Fibroblast of lung (primary cell): ENCODE measurements at places on chromosomes 2 and 18.

GRCh38 chr2:215556979-215557378, 121.1 kb upstream of the FN1 start:
- DNase-seq: peak; percentile 58

DNA sequence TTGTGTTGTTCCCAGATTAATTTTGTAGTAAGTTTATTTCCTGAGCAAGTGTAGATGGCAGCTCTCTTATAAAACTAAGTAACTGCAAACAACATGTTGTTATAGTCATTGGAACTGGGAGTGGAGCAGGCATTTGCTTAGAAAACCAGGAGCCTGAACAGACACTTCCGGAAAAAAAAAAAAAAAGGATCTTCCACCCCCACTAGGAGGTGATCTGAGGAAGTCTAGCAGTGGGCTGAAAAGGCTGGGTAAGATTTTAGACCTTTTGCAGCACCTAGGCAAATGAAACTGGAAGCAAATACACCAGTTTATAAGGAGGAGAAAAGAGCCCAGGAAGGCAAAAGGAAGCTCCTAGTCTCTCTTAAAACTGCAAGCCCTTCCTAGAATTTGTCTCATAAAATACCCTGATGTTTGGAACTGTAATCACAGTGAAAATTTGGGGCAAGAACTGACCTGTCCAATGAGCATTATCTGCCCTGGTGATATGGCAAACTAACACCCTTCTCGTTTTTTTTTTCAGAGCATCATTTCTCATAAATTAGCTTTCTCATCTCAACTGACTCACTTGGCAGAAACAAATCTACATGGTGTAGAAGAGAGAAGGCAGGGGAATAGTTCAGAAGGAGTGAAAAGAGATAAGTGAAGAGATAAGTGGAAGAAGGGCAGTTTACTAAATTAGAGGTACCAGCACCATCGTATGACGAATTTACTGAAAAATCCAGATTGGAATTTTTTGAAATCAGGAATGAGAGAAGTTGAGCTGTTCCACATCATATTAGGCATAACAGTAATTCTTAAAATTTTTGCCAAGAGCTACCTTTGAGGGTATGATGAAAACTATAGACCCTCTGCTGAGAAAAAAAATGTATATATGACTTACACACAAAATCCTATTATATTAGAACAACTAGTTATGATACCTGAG, 4.2 kb upstream of the CCNYL1 start:
- no peak for DNase-seq

GRCh38 chr2:217707131-217707611, 295.6 kb downstream of the TNS1 start:
- DNase-seq: peak; percentile 65

- no peak for DNase-seq
These were observed 19.1 kb downstream of the SLC25A12 start for GRCh38 chr2:171874963-171875362.
